ENCODE measurements at places on chromosomes 7 and 10. TPM values are rescaled to one million over a fixed set of nuclear protein-coding genes. Genes with fewer than 3 reads are reported as not detected.

The ATG9B gene
- 2.0 TPM for total RNA-seq

The VSTM2A gene
- not detected for total RNA-seq

The LIPM gene
- not detected for total RNA-seq

The BTAF1 gene
- total RNA-seq = 60.9 TPM

The PDGFA gene
- 45.4 TPM for total RNA-seq

The SRI gene
- total RNA-seq = 158 TPM
